ENCODE measurements at places on chromosomes 11 and 22. TPM values are rescaled to one million over a fixed set of nuclear protein-coding genes. Genes with fewer than 3 reads are reported as not detected.

Gene OR51B5
- not detected for total RNA-seq

DNA sequence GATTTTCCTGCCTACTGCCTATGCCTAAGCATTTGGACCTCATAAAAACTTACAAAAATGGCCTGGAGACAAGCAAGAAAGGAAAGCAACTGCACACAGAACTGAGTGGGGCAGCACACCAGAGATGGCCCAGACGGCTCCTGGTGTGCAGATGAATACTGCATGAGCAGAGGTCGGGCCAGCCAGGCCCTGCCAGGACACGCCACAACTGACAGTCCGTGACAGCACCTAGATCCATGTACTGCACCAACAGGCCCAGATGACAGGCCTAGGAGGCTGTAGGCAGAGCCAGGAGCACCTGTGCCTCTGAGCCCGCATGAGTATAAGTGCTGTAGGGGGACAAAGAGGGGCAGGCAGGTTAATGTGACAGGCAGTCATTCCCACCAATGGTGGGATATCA is 160.2 kb downstream of the IGLL1 start:
- no peak overlapping the region for H3K27ac ChIP-seq
- H3K4me3 ChIP-seq, result no peak overlapping the region
- H3K27me3 ChIP-seq, result no peaks in the 10 kb centered on the region
- no peaks in the 10 kb centered on the region for H3K4me1 ChIP-seq
- DNase-seq, result no peak
- H3K36me3 ChIP-seq, result no peaks in the 10 kb centered on the region

Gene UBQLNL
- not detected for total RNA-seq

- no peaks in the 10 kb centered on the region for H3K4me1 ChIP-seq
- no peaks in the 10 kb centered on the region for H3K27me3 ChIP-seq
- H3K36me3 ChIP-seq, result no peaks in the 10 kb centered on the region
- H3K27ac ChIP-seq, result no peak overlapping the region
Measured at GRCh38 chr22:17284888-17285287, 65.7 kb upstream of the ADA2 start.

GRCh38 chr11:78973876-78974275 is 399.2 kb upstream of the NARS2 start:
- no peak overlapping the region for H3K4me3 ChIP-seq
- no peak for DNase-seq
- H3K27ac ChIP-seq, result no peak overlapping the region
- H3K4me1 ChIP-seq, result no peaks in the 10 kb centered on the region
- H3K36me3 ChIP-seq, result no peaks in the 10 kb centered on the region
- no peaks in the 10 kb centered on the region for H3K27me3 ChIP-seq

- H3K27me3 ChIP-seq, result no peaks in the 10 kb centered on the region
- no peak overlapping the region for H3K27ac ChIP-seq
- H3K36me3 ChIP-seq, result no peaks in the 10 kb centered on the region
- H3K4me1 ChIP-seq, result no peaks in the 10 kb centered on the region
Measured at GRCh38 chr11:66715346-66716085, 13.5 kb downstream of the SPTBN2 start.

DNA sequence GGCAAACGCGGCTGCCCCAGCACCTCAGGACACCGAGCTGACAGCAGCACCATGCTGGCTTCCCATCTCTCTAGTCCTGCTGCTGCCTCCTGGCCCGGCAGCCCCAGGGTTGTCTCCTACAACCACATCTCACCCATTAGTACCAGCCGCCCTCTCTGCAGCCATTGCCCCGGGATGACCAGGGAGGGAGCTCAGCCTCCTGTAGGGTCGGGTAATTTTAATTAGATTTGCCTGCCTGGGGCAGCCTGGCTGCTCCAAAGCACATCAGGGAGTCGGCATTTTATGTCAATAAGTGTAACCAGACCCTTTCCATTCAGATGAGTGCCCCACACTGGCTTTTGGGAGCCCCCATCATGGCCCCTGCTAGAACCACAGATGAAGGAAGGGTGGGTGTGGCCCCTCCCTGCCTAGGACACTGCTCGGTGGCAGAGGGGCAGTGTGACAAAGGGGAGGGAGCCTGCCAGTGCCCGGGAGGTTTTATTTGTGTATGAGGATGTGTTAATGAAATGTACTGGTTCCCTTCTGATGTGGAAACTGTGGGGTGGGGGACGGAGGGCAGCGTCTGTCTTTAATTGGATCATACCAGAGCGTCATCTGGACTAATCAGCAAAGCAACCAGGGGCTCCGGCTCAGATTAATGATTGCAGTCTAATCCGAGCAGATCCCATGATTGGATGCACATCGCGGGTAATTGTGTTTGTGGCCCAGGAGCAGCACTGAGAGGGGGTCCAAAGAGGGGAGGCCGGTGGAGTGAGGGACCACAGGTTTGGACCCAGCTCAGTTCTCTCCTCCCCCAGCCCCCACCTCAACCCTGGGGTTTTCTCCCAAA is 125.3 kb downstream of the FEZ1 start:
- no peak for DNase-seq
- no peaks in the 10 kb centered on the region for H3K36me3 ChIP-seq
- H3K4me3 ChIP-seq, result no peak overlapping the region
- no peaks in the 10 kb centered on the region for H3K27me3 ChIP-seq
- H3K4me1 ChIP-seq, result no peaks in the 10 kb centered on the region

- DNase-seq, result no peak
- H3K27me3 ChIP-seq, result no peaks in the 10 kb centered on the region
- no peaks in the 10 kb centered on the region for H3K36me3 ChIP-seq
- H3K4me3 ChIP-seq, result no peak overlapping the region
- no peaks in the 10 kb centered on the region for H3K4me1 ChIP-seq
- H3K27ac ChIP-seq, result no peak overlapping the region
Measured at GRCh38 chr11:102829316-102830000, 14.0 kb downstream of the MMP3 start.

DNA sequence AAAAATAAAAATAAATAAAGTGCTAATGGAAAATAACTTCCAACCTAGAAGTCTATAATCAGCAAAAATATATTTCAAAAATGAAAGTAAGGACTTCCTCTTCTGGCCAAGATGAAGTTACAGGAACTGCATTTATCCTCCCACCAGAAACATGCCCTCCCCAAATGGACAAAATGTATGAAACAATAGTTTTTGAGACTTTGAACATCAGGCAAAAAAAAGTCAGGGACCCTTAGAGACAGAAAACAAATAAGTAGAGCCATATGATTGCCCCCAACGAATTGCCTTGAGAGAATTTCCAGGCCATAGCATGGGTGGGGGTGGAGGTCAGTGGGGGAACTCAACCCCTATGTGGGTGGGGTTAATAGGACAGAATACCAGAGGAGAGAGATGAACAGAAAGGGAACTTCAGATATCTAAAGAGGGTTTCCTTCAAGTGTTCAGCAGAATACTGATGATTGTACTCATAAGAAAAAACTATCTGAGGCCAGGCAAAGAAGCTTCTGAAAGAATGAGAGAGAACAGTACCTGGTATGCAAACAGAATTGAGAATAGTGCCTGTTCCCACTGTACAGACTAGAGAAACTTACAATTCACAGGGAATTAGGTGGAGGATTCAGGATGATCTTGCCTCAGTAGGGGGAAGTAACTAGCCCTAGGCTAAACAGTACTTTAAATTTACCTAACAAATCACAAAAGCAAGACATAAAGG is 26.6 kb upstream of the IL10RA start:
- no peaks in the 10 kb centered on the region for H3K36me3 ChIP-seq
- H3K27me3 ChIP-seq, result no peaks in the 10 kb centered on the region
- no peak overlapping the region for H3K4me3 ChIP-seq

DNA sequence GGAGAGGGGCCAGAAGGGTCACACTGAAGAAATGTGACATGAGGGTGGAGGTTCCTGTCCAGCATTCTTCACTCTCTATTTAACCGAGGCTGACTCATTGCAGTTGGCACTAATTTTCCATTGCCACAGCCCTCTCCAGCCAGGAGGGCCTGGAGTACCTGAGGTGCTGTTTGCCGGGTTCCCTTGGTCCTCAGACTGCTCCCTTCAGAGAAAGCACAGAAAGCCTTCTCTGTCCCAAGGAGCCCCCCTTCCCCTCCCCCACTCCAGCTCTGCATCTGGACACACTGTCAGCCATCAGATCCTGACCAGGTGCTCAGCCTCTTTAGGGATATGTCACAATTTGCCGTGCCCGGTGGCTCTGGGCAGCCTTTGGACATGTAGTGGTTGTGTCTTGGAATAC is 3.2 kb upstream of the C11orf91 start:
- peak overlapping the region; percentile 91 for H3K27ac ChIP-seq
- peak; percentile 54 for DNase-seq
- no peaks in the 10 kb centered on the region for H3K27me3 ChIP-seq
- H3K36me3 ChIP-seq, result no peaks in the 10 kb centered on the region

DNA sequence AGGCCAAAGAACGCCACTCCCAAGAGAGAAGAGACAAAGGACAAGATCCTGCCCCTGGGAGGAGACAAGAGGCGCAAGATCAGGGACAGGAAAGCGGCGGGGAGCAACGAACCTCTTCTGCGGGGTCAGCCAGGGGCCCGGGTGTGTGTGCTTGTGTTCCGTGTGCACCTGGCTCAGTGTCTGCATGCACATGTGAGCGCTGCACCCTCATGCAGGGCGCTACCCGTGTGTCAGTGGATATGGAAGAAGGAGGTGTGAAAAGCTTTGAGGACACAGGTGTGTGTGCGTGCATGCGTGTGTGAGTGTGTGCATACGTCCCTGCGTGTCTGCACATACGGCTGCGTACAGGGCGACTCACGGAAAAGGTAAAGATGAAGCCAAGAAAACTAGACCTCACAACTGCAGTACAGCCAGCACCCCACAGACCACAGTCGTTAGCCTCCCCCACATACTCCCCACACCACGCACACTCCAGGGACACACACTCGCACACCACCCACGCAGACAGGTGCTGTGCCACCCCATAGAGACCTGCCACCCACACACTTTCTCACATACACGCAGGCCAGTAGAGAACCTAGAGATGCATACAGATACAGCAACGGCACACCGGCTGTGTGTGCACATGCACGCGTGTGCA is 11.0 kb upstream of the IGSF9B start:
- H3K27me3 ChIP-seq, result no peaks in the 10 kb centered on the region
- peak overlapping the region; percentile 9 for H3K4me3 ChIP-seq
- DNase-seq, result no peak

DNA sequence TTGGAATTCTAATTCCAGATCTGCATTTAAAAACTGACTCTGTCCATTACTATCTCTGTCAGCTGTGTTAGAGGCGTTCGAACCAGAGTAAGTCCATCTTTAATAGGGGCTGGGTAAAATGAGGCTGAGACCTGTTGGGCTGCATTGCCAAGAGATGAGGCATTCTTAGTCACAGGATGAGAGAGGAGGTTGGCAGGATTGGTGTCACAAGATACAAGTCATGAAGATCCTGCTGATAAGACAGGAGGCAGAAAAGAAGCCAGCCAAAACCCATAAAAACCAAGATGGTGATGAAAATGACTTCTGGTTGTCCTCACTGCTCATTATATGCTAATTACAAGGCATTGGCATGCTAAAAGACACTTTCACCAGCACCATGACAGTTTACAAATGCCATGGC is 356.3 kb upstream of the ISX start:
- no peaks in the 10 kb centered on the region for H3K27me3 ChIP-seq
- no peaks in the 10 kb centered on the region for H3K36me3 ChIP-seq
- no peak overlapping the region for H3K4me3 ChIP-seq
- H3K27ac ChIP-seq, result no peak overlapping the region

GRCh38 chr11:2107521-2107920 is 31.7 kb downstream of the IGF2 start:
- H3K27me3 ChIP-seq, result no peaks in the 10 kb centered on the region
- H3K4me3 ChIP-seq, result no peak overlapping the region
- no peak for DNase-seq
- H3K4me1 ChIP-seq, result no peaks in the 10 kb centered on the region
- no peaks in the 10 kb centered on the region for H3K36me3 ChIP-seq

GRCh38 chr11:10982704-10983510 is 125.1 kb upstream of the ZBED5 start:
- DNase-seq, result no peak
- no peaks in the 10 kb centered on the region for H3K36me3 ChIP-seq
- H3K27ac ChIP-seq, result no peak overlapping the region
- no peak overlapping the region for H3K4me3 ChIP-seq
- no peaks in the 10 kb centered on the region for H3K4me1 ChIP-seq

Gene BARX2
- 1.7 TPM for total RNA-seq

DNA sequence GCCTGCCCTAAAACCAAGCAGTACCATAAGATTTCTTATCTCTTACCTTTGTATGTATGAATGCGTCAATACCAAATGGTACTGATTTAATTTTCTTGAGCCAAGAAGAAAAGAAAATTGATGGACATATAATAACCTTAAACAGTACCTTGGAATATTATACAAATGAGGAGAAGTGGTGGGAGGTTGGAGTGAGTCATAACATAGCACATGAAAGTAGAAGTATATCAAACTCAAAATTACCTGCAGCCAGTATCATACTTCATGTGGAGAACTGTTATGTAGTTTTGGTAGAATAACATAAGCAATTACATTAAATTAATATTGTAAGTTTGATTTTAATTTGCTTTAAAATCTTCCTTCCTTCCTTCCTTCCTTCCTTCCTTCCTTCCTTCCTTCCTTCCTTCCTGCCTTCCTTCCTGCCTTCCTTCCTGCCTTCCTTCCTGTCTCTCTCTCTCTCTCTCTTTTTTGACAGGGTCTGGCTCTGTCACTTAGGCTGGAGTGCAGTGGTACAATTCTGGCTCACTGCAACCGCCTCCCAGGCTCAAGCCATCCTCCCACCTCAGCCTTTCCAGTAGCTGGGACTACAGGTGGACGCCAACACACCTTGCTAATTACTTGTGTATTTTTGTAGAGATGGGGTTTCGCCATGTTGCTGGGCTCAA is 460.9 kb upstream of the CCDC90B start:
- H3K27me3 ChIP-seq, result no peaks in the 10 kb centered on the region
- H3K27ac ChIP-seq, result no peak overlapping the region
- no peaks in the 10 kb centered on the region for H3K36me3 ChIP-seq
- no peaks in the 10 kb centered on the region for H3K4me1 ChIP-seq
- DNase-seq, result no peak

GRCh38 chr22:34490886-34491285 is 570.6 kb upstream of the LARGE1 start:
- no peak overlapping the region for H3K4me3 ChIP-seq
- no peak for DNase-seq
- no peaks in the 10 kb centered on the region for H3K36me3 ChIP-seq
- no peak overlapping the region for H3K27ac ChIP-seq

Gene BBS1
- 167 TPM for total RNA-seq

Gene KLHDC7B
- not detected for total RNA-seq

- H3K27me3 ChIP-seq, result no peaks in the 10 kb centered on the region
- H3K4me3 ChIP-seq, result no peak overlapping the region
- DNase-seq, result no peak
Measured at GRCh38 chr11:110182886-110183285, 89.7 kb downstream of the ZC3H12C start.
